ENCODE measurements at places on chromosomes 11 and 22.

- DNase-seq = no peak
Measured at GRCh38 chr11:130471731-130472433, 23.4 kb downstream of the ADAMTS15 start.

GRCh38 chr22:17742527-17742902 is 31.8 kb downstream of the BID start:
- peak; percentile 78 for DNase-seq

DNA sequence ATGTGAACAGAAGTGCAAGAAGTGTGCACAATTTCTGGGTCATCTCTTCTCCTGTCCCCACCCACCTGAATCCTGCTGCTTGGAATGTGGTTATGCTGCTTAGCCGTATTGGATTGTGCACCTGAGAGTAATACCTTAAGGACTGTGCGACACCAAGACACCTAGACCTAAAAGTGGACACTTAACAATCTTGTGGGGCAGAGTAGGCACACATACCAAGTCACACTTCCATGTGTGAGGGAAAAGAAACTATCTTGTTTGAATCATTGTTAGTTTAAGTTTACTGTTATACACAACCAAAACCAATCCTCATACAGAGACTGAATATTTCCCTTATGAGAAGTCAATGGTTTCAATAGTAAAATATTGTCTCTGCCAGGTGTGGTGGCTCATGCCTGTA is 93.7 kb downstream of the CCDC83 start:
- no peak for DNase-seq

DNA sequence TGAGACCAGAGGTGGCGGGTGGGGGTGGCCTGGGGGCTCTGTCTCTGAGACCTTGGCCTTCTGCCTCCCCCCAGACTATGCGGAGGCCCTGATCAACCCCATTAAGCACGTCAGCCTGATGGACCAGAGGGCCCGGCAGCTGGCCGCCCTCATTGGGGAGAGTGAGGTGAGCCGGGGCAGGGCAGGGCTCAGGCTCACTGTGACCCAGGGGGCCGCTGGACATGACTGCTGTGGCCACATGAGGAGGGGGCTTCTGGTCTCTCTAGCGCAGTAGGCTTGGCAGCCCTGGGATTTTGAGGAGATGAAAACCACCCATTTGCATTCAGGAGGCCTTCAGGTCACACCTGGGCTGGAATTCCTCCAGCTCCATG is 12.6 kb downstream of the PLCB3 start:
- no peak for DNase-seq

- DNase-seq = no peak
Measured at GRCh38 chr22:35197071-35197470, 60.2 kb upstream of the HMGXB4 start.

- no peak for DNase-seq
Measured at GRCh38 chr11:67344264-67344663, 9.1 kb downstream of the POLD4 start.

DNA sequence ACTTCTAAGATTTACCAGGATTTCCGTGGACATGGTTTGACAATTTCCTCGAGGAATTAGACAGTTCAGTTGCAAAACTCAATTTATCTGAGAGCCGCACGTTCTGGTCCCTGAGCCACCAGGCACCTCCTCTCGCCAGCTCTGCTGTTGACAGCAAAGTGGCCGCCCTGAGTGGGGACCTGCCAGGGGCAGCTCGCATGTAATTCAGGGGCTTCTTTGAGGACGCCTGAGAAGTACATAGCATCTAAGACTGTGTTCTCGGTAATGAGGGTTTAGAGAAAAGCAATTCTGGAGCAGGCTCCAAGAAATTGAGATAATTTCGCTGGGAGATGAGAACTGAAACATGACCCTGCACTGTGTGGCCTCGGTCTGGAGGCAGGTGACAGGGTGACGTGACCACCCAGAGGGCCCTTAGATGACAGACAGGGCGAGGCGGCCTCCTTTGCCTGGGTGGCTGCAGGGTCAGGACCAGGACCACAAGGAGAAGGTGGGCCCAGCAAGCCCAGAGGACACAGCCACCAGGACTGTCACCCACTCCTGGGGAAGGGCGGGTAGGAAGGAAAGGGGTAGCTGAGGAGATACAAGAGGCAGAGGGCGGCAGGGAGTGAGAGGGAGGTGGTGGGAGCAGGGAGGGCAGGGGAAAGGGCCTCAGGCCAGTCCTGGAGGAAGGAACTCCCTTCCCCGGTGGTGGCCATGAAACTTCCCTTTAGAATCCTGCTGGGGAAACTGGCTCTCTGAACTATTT is 55.0 kb downstream of the RTL6 start:
- DNase-seq = no peak

DNA sequence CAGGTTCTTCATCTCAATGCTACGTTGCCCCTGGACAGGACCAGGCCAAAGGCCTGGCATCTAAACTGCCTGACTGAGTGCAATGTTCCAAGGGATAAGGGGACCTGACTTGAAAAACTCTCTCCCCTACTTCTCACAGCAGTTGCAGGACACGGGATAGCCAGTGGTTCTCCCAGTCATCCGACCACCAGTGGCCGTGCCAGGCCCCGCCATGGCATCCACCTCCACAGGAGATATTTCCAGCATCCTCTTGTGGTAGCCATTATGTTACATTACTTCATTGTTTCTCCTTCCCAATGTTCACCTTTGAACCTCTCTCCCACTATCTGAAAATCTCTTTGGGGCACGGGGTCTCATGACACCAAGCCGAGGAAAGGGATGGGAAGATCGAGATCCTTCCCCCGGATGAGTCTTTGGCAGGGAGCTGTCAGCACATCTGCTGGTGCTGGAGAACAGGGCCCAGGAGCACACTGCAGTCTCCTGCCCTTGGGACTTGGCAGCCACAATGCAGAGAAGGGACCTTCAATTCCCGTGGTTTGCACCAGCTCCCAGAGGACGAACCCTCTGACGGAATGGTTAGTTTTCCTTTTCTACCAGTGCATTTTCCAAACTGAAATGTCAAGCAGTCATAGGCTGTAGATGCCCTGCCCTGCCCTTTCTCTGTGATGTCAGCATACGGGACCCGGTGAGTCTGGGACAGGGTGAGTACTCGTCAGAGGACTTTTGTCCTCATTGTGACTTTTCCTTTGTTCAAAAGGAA is 121.2 kb downstream of the ETS1 start:
- DNase-seq = no peak

- no peak for DNase-seq
Measured at GRCh38 chr11:10096987-10097386, 197.0 kb downstream of the SBF2 start.

DNA sequence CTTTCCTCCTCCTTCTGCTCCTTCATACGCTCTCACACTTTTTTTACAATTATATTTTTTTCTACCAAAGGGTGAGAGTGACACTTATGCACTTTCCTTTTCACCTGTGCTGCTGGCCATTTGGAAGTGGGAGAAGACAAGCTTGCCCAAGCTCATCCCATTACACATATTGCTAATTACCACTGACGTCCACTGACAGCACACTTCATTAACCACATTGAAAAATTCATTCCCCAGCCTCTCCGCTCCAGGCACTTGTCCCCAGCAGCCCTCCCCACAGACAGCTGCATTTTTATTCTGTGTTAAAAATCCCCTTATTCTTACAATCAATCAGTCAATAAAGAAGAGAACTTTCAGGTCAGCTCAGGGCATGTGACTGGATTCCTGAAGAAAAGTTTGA is 175.1 kb downstream of the LRRC4C start:
- no peak for DNase-seq

DNA sequence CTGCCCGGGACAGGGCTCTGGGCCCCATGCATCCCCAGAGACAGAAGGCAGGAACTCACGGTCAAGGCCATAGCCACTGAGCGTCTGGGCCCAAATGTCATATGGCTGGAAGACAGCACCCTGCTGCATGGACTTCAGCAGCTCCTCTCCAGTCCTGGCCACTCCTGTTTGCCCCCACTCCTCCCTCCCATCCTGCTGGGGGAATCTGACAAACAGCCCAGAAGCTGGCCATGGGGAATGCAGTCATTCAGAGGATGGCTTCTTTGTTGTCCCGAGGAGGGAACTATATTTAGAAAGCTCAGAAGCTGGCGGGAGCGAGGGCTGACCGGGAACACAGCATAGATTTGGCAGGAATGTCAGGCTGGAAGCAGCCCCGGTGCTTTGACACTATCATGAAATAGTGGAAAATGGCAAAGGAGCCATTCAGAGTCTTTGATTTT is 35.0 kb downstream of the DKK3 start:
- peak; percentile 95 for DNase-seq

GRCh38 chr22:19703869-19704268 is 10.4 kb upstream of the SEPTIN5 start:
- no peak for DNase-seq

- DNase-seq = no peak
Measured at GRCh38 chr11:70387564-70387963, 10.8 kb upstream of the CTTN start.

DNA sequence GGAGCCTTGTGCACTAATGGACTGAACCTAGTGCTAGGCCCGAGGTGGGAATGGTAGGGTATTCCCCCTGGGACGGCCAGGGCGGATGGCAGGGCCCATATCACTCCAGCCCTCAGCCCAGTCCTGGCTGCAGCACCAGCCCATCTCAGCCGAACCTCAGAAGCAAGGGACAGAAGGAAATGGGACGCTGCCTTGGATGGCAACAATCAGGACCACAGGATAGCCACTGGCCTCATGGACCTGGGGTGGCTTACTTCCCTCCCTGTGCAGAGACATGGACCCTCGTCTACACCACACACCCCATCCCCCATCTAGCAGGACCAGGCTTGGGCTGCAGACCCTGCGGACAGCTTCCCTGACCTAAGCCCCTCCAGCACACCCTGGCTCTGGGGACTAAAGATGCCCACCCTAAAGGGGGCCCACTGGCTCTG is 24.1 kb downstream of the ARVCF start:
- DNase-seq = no peak

- DNase-seq = no peak
Measured at GRCh38 chr11:98621767-98622166, 399.0 kb upstream of the CNTN5 start.

- DNase-seq = no peak
Measured at GRCh38 chr11:12461516-12461915, 84.1 kb downstream of the PARVA start.

DNA sequence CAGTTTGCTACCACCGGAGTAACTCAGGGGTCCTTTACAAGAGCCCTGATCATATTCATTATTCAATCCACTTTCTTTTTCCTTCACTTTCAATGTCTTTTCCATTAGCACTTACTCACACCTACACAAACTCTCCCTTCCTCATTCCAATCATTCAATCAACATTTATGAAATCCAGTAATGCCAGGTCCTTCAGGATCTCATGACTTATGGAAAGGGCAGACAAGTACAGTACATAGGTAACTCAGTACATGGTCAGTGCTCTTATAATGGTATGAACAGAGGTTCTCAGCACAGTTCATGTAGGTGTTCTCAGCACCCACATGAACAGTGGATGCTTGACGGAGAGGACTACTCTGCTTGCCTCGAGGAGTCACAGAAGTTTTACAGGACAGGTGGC is 106.6 kb downstream of the USP35 start:
- no peak for DNase-seq

DNA sequence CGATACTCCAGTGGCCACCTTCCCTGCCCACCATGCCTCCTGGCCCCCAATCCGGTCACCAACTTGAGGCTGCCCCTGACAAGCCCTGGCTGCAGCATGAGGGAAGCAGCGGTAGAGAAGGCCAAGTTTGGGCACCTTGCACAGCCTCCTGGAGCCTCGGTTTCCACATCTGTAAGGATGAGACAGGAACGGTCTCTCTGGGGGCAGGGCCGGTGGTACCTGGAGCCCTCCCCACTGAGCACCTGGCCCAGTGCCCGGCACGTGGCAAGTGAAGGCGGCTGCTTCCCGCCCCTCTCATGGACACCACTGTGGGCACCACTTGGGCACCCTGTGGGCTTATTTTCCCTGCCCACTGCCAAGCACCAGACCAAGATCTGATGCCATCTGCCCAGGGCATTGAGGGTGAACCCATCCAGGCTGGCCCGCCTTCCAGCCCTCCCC is 77.8 kb downstream of the CDKN1C start:
- DNase-seq = no peak

DNA sequence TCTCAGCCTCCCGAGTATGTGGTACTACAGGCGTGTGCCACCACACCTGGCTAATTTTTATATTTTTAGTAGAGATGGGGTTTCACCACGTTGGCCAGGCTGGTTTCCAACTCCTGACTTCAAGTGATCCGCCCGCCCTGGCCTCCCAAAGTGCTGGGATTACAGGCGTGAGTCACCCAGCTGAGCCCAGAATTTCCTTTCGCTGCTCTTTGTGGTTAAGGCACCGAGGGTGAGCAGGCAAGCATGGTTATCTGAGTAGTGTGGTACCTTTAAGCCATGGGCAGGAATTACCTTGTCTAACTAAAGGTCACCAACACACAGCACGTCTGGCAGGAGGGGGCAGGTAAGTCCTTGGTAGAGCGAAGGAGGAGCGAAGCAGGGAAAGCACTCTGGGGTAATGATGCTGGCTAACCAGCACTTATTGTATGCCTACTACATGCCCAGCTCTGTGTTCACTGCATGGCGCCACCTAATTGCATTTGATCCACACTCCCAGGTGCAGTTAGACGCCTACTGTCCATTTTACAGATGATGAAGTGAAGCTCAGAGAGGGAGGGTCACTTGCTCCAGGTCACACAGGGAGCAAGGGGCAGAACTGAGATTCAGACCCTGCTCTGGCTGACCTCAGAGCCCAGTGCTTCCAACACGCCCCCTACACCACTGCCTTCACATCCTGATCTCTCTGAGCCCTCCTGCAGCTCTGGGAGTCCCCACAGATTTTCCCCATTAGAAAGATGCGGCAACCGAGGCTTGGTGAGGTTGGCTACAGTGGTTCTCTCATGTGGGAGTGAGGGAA is 45.7 kb downstream of the TRIOBP start:
- DNase-seq = no peak
